ENCODE measurements at places on chromosomes 6 and 20.

DNA sequence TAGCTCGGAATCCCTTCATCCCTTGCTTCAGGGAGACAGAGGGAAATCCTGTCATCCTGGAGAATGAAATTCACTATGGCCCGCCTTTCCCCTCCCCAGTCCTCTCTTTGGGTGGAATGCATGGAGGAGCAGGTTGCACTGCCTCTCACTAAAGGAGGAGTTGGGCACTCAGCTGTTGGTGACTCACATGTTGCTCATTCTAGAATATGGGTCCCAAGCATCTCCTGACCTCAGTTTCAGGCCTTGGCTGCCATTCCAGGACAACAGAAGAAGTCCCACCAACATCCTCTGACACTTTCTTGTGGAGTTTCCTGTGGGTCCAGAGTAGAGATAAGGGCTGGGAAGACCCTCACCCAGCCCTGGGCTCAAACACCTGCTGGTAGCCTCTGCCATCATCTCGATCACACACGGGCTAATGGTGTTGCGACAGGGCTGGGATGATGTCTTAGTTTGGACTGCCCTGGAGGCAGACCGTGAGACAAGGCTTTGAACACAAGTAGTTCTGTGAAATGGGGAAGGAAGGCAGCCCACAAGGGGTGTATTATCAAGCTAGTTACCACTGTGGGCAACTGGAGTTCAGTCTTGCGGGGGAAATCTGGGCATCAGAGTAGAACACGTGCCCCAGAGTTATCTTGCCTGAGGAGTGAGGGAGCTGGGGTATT lies 52.4 kb upstream of the RNF24 start:
- DNase-seq = no peak

DNA sequence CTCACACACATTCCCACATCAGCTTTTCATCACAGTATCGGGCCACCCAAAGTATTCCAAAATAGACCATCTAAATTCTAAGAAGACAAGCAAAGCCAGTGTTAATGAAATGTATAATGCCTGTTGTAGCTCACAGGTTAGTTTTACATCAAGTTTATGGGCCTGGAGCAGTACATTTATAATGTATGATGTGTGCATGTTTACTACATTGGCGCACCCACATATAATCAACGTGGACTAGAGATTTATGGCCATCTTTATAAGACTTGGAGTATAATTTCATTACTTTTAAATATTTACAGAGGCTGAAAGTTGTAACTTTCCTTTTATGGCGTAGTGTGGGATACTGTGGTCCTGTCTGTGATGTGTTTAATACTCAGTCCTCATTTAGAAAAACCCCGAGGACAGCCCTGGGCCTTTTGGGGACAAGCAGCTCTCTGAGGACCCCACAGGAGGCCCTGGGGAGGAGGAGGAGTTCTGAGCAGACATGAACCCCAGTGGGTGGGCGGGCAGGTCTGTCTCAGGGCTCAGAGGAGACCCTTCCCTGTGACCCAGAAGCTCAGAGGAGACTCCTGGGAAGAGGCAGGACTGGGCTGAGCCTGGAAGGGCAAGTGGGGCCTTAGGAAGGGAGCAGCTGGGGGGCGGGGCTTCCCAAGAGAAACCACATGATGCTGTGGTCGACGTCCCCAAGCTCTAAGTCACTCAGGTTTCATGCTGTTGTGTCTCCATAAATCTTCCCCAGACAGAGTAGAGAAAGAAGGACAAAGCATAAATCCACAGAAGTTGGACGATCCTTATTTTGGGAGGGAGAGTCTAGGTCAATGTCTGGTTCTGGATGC lies 232.1 kb downstream of the PREX1 start:
- no peak for DNase-seq

DNA sequence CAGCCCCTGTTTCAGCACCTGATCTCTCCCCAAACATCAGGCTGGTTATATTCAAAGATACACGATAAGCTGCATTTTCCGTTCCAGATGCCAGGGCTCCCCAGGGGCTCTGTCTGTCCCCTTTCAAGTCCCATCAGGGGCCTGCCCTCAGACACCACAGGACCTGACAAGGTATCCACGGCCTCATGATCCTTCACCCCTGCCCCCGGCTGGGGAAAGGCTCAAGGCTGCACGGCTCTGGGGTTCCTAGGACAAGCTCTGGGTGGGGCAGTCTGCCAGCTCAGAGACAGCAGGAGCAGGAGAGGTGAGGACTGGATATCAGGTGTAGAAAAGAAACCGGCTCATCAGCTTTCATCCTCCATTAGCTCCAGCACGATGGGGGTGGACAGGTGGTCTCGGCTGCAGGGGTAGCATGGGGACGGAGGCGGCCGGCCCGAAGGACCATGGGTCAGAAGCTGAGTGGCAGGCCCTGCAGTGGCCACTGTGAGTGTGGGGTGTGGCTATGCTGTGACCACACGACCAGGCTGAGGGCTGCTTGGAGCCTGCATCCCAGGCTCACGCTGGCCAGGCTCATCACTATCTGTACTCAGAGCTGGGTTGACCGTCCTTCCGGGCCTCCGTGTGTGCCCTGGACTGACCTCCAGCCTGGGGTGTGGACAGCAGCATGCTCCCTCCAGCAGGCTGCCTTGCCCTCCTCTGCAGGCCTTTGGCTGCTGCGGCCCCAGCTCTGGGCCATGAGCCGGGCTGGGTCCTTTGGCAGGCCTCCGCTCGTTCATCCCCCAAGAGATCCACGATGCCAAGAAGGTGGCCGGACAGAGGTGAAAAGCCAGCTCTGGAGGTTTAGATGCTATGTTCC lies 386.2 kb downstream of the THBS2 start:
- DNase-seq = no peak

DNA sequence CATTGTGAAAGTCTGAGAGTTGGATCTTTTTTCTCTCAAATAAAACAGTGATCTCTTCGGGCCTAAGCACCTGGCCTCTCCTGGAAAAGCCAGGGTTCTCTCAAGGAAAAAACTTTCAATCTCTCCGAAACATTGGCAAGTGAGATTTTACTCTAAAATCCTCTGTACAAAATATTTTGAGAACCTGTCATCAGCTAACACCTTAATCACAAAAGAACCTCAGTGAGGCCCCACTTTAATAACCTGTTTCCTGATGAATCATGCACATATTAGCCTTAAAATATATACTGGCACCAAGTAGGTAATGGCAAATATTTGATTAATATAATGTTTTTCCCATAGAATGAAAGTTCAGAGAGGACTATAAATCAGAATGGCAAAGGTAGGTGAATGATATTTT lies 177.9 kb downstream of the FRK start:
- no peak for DNase-seq

- no peak for DNase-seq
Observed at GRCh38 chr6:70724524-70724923, 56.8 kb downstream of the SMAP1 start.

- DNase-seq = no peak
Observed at GRCh38 chr20:4130404-4131189, 115.2 kb upstream of the RNF24 start.

DNA sequence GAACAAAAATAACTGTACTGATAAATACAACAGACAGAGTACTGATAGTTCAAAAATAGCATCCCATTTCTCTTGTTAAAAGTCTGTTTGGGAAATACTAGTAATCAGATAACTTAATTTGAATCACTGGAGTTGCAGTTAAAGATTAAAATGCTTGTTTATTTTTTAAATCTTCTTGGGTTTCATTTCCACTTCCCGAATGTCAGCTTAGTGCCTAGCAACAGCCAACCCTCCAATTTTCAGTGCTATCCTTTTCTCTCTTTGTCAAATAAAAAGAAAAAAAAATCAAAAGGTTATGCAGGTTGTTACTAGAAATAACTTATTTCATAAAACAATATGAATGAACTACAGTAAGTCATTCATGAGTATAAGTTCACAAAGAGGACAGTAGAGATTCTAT lies 257.7 kb upstream of the STXBP5 start:
- DNase-seq = no peak

DNA sequence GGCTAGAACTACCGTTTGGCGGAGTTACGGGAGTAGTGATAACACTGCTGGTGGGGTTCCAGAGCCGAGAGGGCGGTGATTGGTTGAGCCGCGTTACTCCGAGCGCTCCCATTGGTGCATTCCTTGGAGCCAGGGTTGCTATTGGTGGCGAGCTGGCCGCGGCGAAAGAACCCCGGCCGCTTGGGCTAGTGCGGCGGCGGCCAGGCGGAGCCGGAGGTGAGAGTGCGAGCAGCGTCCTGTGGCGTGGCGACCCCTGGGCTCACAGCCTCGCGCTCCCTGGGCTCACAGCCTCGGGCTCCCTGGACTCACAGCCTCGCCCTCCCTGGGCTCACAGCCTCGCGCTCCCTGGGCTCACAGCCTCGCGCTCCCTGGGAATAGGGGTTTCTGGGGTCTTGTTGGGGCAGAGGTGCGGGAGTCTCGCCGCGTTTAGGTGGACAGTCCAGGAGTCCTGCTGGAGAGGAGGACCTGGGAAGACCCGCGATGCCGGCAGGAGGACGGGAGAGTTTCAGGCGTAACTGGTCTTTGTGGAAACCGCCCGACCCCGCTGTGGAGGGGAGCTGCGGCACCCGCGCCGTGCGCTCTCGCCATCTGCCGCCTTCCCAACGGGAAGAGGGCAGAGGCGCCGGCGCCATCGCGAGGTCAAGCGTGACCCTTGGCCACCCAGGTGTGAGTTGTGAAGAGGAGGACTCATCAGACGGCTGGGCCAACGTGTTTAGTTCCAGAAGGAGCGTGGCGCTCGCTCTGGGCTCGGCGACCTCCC lies 12.2 kb downstream of the PRDM13 start:
- no peak for DNase-seq

- DNase-seq = no peak
Observed at GRCh38 chr6:90885611-90886056, 298.8 kb upstream of the MAP3K7 start.

- no peak for DNase-seq
Observed at GRCh38 chr20:8400486-8400885, 268.4 kb downstream of the PLCB1 start.

- DNase-seq = no peak
Observed at GRCh38 chr6:90151576-90152422, 144.8 kb downstream of the BACH2 start.

DNA sequence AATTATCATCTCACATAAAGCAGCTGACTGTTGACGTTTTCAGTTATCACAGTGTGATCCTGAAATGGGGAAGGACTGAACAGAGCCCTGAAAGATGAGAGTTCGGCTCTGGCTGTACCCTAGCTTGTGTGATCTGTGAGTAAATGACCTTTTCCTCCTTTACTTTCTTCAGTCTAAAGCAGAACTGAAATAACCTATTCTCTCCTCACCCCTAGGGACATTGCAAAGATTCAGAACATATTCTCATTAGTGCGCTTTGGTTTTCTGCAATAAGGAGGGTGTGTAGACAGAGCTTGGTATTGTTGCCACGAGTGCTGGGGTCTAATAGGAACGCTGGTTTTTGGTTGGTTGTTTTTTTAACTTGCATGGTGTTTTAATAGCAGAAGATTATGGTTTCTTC lies 16.7 kb downstream of the FARS2 start:
- DNase-seq = no peak

DNA sequence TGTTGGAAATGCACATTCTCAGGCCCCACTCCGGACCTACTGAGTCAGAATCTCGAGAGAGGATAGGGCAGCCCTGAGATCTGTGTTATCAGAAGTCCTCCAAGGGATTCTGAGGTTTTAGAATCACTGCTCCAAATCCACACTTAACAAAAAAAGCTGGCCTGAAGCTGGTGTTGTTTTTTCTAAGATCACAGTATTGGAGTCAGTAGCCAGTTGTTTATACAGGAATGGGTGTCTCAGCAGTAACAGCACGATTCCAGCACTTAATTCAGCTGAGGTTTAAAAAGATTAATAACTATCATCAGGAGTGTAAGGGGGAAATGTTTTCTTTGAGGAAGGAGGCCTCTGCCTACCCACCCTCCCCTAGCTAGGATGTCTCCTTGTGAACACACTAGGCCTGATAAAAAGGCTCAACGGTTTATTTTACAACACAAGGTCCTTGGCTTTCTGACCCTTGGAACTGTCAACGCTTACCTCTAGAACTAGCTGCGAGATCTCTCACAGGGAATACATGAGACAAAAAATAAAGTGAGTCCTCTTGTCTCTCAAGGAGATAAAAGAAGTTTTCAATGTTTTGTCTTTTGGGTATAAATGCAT lies 505.4 kb downstream of the CD83 start:
- no peak for DNase-seq

GRCh38 chr20:7214081-7214740 lies 446.7 kb downstream of the BMP2 start:
- no peak for DNase-seq

GRCh38 chr6:111990214-111990613 lies 63.7 kb upstream of the CCN6 start:
- DNase-seq = no peak

GRCh38 chr6:27772261-27773001 lies 139.8 kb downstream of the OR2B2 start:
- DNase-seq = peak; percentile 72

- no peak for DNase-seq
Observed at GRCh38 chr6:16594849-16595248, 166.4 kb downstream of the ATXN1 start.

GRCh38 chr20:57503035-57503658 lies 21.8 kb downstream of the CTCFL start:
- DNase-seq = no peak

DNA sequence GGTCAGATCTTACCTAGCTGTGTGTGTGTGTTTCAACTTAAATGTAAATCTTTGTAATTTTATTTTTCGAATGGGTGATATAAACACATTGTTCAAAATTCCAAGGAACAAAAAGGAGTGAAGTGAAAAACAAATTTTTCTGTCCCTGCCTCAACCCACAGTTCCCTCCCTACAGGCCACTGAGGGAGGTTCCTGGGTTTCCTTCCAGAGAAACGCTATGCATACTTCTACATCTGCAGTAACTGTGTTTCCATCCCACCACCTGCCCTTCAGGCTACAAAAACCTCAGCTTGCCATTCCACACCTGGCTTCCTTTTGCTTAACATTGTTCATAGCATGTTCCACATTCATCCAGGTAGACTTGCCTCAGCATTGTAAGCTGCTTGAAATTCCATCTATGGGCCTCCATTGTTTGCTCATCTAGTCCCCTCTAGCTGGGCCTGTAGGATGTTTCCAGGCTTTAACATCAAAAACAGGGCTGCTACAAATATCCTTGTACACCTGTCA lies 12.0 kb downstream of the ANGPT4 start:
- DNase-seq = no peak

- no peak for DNase-seq
Observed at GRCh38 chr6:13229205-13230085, 98.9 kb downstream of the TBC1D7 start.

GRCh38 chr6:5471044-5471443 lies 209.7 kb downstream of the FARS2 start:
- peak; percentile 5 for DNase-seq

DNA sequence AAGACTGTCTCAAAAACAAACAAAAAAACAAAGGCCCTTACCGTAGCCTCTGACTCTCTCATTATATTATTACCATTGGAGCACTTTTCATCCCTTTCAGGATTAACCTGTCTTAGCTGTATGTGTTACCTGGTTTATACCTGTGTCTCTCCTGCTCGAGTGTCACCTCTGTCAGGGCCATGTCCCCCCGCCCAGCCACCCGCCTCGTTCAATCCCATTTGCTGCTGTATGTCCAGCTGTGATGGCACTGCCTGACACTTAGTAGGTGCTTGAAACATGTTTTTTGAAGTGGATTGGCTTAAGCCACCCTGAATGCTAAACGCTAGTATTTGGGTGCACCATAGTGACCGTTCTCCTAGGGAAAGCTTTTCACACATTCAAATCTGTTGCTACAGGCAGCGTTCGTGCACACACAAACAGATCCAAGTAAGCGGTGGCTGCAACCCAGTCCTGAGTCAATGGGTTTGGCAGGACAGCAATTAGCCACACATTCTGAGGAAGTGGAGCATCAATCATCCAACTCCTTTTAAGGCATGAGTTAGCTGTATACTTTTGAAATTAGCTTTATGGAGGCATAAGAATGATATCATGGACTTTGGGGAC lies 98.9 kb upstream of the ZNF217 start:
- DNase-seq = no peak
